Muscle of back (tissue), 13 donors: ENCODE measurements at places on chromosomes 13 and 19.

DNA sequence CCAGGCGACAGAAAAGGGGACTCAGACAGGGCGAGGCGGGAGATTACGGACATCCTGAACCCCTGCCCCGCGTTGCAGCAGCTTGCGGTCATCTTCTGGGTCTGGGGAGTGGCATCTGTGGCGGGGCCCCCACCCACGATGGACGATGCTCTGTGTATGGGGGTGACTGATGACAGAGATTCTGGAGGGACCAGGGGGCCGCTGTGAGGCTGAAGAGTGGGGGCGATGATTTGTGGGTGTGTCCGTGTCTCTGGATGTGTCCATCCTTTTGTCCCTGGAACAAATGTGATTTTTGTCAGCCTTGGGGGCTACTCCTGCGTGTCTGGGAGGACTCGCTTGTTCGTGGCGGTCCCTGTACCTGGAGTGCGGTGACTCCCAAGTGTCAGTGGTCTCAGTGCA, 17.7 kb downstream of the ZNF77 start:
- no peak for DNase-seq

GRCh38 chr19:54434873-54435214, 14.2 kb upstream of the LENG8 start:
- no peak for DNase-seq

- no peak for DNase-seq
Observed at GRCh38 chr19:34588846-34589245, 88.1 kb downstream of the SCGB2B2 start.

DNA sequence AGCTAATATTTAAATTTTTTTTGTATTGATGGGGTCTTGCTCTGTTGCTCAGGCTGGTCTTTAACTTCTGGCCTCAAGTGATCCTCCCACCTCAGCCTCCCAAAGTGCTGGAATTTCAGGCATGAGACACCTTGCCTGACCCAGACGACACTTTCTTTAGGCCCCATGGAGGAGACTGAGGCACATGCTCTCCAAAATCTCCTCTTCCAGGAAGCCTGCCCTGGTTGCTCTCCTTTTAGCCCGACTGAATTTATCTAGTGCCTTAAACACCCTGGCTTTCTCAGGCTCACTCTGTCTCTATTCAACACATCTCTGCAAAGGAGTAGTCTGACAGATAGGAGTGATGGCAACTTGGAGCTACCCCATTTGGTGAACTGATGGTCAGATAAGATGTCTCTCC, 18.9 kb downstream of the MYO1F start:
- no peak for DNase-seq

GRCh38 chr19:2584002-2584401, 108.1 kb downstream of the GADD45B start:
- no peak for DNase-seq

- no peak for DNase-seq
Observed at GRCh38 chr19:18865106-18865972, 30.6 kb downstream of the CERS1 start.

- DNase-seq: no peak
Observed at GRCh38 chr19:5693195-5694166, 3.4 kb downstream of the RPL36 start.

DNA sequence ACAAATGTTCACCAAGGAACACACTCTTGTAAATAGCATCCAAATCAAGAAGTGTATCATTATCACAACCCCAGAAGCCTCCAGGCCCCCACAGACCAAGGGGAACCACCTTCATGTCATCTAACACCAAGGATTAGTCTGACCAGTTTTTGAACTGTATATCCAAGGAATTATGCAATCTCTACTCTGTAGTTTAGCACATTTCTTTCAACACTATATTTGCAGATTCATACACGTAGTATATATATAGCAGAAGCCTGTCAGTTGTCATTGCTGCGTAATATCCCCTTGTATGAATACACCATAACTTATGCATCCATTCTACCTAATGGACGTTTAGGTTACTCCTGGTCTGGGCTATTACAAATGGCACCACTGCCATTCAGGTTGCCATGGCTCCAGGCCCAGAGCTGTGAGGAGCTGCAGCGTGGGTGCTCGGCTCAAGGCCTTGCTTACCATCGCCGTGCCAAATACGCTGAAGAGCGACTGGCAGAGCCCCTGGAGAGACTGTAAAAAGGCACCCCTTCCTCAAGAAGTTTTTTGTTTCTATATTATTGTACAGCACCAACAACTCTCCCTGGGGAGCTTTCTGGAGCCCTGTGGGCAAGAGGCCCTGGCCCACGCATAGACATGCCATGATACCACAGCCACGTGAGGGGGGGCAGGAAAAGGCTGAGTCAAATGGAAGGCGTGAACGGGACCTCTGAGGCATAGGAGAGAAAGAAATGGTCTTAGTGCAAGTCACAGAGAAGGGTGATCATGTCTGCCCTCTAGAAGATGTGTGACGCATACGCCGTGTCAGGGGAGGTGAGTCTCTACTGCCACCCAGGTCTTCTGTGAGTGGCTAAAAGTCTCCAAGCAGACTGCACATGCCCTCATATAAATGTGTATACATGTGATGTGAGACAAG, 10.8 kb downstream of the LATS2 start:
- DNase-seq: no peak

DNA sequence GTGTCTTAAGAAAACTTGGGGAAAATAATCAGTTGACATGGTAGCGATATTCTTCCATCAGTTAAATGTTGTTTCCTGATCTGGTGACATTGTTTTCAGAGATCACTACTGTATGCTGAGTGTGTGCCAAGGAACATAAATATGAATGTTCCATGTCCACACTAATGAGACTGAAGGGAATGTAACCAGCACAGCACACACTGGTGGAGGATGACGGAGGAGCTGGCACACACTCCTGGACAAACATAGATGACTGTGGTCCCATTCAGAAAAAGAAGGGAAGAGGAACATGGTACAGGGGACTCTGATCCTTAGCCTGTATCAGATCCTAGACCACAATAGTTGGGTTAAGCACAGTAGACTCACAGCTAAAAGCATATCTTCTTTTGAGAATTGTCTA, 574.8 kb downstream of the MYO16 start:
- DNase-seq: no peak

DNA sequence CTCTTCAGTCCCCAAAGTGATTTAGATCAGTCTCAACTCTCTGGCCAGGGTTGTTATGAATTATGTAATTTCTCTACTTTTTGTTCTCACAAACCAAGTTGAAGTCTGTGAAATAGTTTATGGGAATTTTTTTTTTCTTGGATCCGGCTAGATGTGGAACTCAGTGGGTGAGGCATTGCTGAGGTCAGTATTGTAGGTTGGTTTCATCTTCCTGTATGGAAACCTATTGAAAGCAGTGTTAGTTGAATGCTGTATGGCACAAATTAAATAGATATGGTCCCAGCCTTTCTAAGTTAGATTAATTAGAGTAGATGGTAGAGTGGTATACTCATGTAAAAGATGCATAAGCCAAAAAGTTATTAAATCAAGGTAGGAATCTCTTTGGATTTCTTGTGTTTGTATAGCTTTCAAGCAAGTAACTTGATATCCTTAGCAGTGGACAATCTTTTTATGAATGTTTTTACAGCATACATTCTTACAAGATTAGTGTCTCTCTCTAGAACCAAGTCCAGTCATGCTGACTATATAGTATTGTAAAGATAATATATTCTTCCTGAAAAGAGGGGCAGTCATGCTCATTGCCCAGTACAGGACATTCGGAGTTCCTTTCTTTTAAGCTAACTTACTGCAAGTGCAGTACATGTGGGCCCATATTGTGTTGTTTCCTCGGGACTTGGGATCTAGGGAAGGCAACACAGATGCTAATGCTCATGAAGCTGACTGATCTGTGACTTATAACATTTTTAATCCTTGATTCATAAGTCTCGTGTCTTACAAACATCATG, 2541.1 kb downstream of the PCDH9 start:
- DNase-seq: peak; percentile 13

DNA sequence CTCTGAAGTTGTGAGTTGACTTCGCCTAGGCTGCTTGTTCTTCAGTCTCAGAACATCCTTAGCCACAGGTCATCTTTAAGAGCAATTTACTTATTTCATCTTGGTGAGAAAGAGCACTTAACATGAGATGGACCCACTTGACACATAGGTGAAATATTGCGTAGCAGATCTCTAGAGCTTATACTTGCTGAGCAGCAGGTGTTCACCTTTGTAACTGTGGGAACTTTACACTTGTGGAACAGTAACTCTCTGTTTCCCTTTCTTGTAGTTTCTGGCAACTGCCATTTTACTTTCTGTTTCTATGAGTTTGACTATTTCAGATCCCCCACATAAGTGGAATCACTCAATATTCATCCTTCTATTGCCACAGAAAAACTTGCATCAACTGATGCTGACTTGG, 95.7 kb downstream of the SLC10A2 start:
- no peak for DNase-seq

- DNase-seq: no peak
Observed at GRCh38 chr13:93700115-93700514, 473.5 kb downstream of the GPC6 start.

DNA sequence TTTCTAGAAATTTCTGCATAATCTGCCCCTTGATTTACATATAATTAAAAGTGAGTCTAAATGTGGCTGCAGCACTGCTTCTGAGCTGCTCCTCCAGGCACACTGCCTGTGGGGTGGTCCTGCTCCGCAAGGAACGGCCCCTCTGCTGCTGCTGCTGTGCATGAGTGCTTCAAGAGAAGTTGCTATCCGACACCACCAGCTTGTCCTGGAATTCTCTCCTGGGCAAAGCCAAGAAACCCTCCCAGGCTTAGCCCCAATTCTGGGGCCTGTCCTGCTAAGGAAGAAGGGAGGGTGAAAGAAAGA, 7.5 kb upstream of the PDCD5 start:
- DNase-seq: no peak

- DNase-seq: no peak
Observed at GRCh38 chr13:93235258-93236015, 8.8 kb downstream of the GPC6 start.

DNA sequence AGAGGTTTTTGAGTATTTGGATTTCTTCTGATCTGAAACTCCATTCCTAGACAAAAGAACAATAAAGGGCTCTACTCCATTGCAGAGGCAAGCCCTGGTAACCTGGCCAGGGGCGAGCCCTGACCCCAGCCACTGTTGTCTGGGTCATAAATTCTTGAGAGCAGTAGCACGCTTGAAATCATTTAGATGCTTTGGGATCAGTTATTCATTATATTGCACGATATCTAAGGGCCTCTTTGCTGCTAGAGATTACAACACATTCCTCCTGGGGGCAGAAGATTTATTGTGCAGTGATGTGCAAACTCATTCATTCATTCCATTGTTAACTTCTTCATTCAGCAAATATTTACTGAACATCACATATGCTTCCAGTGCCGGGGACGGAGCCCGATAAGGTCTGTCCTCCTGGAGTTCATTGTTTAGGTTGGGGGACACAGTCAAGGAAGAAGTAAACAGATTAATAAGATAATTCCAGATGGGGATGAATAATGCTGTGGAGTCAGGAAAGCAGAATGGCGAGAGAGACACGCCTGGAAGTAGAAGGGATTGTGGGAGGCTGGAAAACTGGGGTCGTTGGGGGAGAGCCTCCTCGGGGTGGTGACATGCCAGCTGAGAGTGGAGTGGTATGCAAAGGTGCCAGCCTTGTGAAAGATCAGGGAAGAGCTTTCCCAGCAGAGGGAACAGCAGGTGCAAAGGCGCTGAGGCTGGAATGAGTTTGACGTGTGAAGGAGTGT, 34.9 kb downstream of the SIPA1L3 start:
- DNase-seq: no peak

DNA sequence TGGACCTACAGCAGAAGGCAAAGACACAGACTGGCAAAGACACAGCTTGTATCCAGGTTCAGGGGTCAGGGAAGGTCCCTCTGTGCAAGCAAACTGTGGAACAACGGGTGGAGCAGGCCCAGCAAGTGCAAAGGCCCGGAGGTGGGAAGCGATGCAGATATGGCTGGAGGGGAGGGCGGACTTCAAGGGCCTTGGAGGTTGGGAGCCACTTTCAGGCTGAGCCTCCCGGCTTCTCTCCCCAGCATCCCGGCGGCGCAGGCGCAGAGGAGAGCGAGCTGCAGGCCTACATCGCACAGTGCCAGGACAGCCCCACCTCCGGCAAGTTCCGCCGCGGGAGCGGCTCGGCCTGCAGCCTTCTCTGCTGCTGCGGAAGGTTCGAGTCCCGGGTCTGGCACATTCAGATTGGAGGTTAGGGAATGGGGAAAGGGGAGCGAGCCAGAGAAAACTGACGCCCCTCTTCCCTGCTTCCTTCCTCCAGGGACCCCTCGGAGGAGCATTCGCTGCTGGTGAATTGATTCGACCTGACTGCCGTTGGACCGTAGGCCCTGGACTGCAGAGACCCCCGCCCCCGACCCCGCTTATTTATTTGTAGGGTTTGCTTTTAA, 2.1 kb upstream of the PNPLA6 start:
- DNase-seq: peak; percentile 71

DNA sequence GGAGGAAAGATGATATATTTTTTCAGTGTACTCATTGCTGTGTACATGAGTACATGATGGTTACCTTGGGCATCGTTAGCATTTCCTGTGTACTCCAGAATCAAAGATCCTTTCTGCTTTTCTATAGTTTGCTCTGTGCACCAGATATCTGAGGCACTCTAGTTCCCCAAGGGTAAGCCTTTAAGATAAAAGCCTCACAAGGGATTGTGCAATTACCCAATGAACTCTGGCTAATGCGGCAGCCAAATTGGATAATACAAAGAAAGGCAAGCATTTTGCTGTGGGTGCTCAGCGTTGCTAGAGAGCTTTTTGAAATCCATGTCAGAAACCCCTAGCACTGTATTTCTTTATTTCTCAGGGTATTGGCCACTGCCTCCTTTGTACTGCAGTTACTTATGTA, 2.9 kb downstream of the CYSLTR2 start:
- DNase-seq: no peak

GRCh38 chr19:1961000-1961883, 20.3 kb downstream of the CSNK1G2 start:
- DNase-seq: no peak

DNA sequence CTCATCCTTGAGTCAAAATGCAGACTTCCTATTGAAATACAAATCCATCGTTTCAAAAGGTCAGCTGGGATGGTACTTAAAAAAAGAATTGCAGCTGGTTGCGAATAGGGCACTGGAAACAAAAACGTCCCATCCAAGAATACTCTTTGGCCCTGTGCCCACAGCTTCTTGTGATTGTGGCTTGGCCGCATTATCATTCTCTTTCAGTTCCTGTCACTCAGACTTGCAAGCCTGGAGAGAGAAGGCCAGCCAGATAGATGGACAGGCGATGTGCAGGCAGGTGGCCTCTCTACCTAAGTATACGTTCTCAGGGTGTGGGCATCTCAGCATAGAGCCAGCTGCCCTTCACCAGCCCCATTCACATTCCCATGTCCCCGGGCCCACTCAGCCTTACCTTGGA, 208.5 kb upstream of the ZNF536 start:
- DNase-seq: no peak

DNA sequence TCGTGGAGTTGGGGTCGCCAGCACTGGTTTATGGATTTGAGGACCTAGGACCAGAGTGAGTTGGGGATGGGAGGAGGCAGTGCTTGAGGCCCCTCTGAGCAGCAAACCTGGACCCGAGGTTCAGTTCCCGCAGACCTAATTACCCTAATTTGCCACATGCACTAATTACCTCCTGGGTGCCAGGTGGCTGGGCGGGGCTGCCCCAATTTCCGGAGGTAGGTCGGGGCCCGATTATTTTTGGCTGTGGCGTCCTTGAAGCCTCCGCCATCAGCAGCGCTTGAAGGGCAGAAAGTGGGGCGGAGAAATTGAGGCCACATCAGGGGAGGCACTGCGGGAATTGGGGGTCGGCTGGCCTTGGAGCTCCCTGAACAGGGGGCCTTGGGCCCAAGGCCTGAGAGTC, 5.9 kb upstream of the HOMER3 start:
- no peak for DNase-seq
